ENCODE measurements at places on chromosomes 1 and 21.

- no peak for DNase-seq
These were observed 50.5 kb downstream of the EYA3 start for GRCh38 chr1:28037946-28038345.

DNA sequence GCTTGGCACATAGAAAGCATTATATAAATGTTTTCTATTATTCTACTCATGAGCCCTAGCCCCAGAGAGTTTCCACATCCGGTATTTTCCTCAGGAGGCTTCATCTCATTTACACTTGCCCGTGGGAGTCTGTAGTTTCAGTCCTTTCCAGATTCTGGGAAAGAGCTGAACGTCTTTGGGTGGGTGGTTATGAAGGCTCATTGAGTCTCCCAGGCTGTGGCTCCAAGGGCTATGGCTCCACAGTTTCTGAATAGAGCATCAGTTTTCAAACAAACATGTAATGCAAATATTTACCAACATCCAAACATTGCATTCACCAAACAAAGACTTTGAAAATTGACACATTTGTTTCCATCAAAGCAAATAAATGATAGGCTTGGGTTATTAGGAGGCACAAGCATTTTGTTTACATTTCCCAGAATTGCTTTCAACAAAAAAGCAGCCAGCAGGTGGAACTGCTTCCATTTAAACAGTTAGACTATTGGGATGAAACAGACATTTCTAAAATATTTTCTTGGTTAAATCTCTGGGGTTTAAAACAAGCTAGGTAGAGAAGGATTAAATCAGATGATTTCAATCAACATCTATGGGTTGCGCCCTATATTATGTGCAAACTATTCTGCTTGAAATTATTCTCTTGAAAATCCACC is 1.3 kb upstream of the LEMD1 start:
- no peak for DNase-seq

DNA sequence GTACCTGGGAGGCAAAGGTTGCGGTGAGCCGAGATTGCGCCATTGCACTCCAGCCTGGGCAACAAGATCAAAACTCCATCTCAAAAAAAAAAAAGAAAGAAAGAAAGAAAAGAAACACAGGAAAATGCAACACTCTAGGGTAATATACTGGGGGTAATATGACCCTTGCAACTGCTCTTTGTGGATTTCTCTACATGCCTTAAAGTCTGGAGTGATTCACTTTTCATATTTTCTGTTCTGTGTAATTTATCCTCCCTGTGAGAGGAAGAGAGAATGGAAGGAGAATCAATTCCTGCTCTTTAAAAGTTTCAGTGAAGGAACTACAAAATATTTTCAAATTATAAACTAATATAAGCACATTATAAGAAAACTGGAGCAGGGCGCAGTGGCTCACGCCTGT is 22.7 kb downstream of the RIT1 start:
- DNase-seq: no peak

DNA sequence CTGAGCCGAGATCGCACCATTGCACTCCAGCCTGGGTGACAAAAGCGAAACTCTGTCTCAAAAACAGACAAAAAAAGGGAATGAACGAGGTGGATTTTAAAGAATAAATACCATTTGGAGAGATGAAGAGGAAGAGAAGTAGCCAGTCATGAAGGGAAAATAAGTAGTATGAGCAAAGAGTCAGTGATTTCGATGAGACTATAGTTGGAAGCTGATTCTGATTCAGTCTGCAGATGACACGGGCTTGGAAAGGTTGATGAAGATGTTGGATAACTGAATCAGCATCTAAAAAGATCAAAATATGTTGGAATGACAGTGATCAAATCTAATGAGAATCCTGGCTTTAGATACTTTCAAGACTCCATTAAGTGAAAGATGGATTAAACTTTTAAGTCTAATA is 23.8 kb downstream of the MACF1 start:
- no peak for DNase-seq

DNA sequence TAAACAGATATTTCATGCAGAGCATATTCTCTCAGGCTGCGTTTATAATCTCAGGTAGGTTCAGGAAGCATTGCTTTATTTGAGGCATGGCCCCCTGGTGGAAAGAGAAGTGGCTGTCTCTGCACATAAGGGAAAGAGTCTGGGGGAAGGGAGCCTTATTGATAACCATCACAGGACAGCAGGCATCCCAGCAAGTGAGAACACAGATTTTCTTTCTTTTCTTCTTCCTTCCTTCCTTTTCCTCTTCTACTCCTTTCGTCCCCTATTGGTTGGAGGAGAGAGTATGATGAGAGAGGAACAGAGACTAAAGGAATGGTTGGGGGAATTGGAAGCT is 21.9 kb downstream of the TSNAX start:
- DNase-seq: no peak

DNA sequence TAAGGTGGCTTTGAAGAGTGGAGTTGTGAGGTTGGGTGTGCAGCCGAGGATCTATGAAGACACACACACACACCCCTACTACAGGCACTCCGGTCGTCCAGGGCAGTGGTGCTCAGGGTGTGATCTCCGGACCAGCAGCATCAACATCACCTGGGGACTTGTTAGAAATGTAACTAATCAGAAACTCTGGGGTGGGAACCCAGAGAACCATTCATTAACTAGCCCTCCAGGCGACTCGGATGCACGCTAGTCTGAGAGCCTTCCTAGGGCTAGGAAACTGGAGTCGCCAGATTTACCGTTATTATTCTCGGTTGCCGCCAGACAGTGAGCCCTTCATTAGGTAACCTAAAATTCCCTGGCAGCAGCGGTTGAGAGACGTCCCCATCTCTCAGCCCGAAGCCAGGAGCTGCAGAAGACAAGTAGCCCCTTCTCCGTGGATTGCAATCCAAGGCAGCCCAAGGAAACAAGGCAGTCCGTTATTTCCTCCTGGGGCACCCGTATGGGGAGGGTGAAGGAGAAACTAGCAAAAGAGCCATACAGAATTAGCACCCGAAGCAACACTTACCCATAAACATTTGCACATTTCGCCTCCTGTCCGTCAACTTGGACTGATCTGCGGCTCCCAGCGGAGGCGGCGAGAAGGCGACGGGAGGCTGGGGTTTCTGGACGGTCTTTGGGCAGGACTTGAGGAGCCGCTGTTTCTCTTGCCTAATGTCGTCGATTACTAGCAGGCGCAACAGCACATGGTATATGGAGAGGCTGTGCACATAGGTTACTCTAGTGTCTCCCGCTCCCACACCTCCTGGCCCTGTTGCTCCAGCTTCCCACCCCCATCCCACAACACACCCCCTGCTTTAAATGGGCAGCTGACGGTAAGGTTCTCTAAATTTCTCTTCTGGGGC is 2.9 kb upstream of the CCN1 start:
- DNase-seq: no peak

- DNase-seq: no peak
These were observed 53.9 kb downstream of the LAMC1 start for GRCh38 chr1:183077097-183077496.

Data from activated effector memory CD4-positive, alpha-beta T cell treated with anti-CD3 and anti-CD28 coated beads, Interleukin-2, amount 50 U/mL, for 16 hours (primary cell).